Lung microvascular endothelial cell (primary cell): ENCODE measurements at places on chromosomes 2 and 18.

- DNase-seq: peak; percentile 96
Measured at GRCh38 chr18:54776282-54776977, 51.8 kb upstream of the RAB27B start.

- DNase-seq: no peak
Measured at GRCh38 chr18:70249118-70249517, 39.7 kb upstream of the SOCS6 start.

GRCh38 chr2:101984656-101985055 is 7.1 kb upstream of the IL1R2 start:
- no peak for DNase-seq

DNA sequence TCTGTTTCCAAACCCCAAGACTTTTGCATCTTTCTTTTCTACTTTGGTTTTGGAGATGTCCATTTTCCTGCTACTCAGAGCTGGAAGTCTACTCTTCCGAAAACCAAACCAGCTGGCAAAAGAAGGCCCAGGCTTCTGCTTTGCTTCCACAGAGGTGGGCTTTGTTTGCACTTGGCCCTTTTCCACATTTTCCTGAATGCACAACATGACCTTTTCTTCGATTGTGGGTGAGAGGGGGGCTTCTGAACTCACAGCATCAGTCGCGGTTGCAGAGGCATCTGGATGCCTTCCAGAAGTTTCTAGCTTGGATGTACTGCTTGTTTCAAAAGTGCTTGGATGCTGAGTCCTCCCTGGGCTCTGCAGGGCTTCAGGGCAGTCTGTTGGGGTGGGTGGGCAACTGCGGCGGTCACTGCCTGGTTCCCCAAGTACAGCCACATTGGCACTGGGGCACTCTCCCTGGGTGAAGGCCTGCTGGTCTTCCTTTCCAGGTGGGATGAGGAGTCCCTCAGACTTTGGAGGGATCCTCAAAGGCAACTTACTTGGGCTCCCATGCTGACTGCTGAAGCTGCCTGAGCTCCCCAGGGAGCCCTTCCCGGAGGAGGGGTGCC is 112.3 kb upstream of the LYPD1 start:
- no peak for DNase-seq

GRCh38 chr18:62786689-62787088 is 71.3 kb downstream of the PHLPP1 start:
- DNase-seq: no peak

GRCh38 chr2:179435566-179435965 is 170.9 kb upstream of the SESTD1 start:
- no peak for DNase-seq

GRCh38 chr2:241771286-241772062 is 5.1 kb upstream of the GAL3ST2 start:
- peak; percentile 81 for DNase-seq

- DNase-seq: peak; percentile 32
Measured at GRCh38 chr2:19574778-19575260, 216.4 kb upstream of the OSR1 start.

- DNase-seq: no peak
Measured at GRCh38 chr2:43201497-43201896, 24.9 kb downstream of the ZFP36L2 start.

DNA sequence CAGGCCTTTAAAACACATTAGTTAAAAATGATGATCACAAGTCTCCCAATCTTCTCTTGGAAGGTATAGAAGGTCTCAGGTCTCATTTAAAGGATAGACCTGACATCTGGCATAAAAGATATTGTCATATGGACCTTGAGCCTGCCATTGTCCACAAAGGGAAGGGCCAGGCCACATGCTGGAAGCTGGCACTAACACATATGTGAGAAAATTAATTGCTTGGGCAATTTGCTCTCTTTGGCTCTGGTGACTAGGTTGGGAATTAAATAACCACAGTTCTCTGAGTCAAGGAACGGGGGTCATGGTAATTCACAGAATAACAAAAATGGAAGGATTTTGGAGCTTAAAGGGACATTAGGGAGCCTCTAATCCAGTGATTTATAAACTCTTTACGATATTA is 727.3 kb downstream of the BCL11A start:
- DNase-seq: no peak

- DNase-seq: no peak
Measured at GRCh38 chr2:25512707-25513106, 160.7 kb downstream of the DTNB start.

GRCh38 chr2:12288048-12288447 is 428.7 kb upstream of the TRIB2 start:
- DNase-seq: no peak

GRCh38 chr2:216539791-216540241 is 41.2 kb downstream of the RPL37A start:
- peak; percentile 66 for DNase-seq

DNA sequence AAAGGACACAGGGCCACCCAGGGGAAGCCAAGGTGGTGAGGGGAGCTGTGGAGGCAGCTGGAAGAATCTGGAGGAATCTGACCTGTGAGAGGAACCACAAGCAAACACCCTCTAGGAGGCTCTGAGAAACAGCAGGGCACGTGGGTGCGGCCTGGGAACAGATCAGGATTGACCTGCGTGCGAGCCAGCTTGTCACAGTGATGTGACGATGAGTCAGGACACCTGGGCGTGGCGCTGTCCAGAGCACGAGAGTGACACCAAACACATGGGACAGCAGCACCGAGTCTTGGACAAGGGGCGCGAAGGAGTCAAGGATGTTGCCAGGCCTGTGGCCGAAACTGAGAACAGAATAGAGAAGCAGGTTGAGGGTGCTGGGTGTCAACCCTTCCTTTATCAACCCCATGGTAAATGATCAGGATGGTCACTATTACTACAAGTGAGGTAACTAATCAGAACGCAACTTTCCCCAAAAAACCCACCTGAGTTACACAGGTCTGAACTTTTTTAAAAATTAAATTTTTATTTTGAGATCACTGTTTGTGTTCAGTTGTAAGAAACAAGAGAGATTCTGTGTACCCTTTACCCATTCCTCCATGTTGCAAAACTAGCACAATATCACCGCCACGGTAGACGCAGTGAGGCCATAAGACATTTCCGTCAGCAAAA is 637 bp upstream of the SFT2D3 start:
- DNase-seq: no peak

GRCh38 chr2:94874277-94874997 is 3.2 kb downstream of the TEKT4 start:
- DNase-seq: peak; percentile 40

- DNase-seq: no peak
Measured at GRCh38 chr2:154710685-154711084, 12.2 kb downstream of the KCNJ3 start.

GRCh38 chr2:104976603-104977120 is 61.2 kb upstream of the MRPS9 start:
- no peak for DNase-seq

- no peak for DNase-seq
Measured at GRCh38 chr18:77373730-77374445, 124.2 kb downstream of the GALR1 start.

GRCh38 chr18:79610461-79611039 is 69.1 kb upstream of the CTDP1 start:
- no peak for DNase-seq

GRCh38 chr2:109545828-109546713 is 67.7 kb downstream of the SEPTIN10 start:
- peak; percentile 71 for DNase-seq

DNA sequence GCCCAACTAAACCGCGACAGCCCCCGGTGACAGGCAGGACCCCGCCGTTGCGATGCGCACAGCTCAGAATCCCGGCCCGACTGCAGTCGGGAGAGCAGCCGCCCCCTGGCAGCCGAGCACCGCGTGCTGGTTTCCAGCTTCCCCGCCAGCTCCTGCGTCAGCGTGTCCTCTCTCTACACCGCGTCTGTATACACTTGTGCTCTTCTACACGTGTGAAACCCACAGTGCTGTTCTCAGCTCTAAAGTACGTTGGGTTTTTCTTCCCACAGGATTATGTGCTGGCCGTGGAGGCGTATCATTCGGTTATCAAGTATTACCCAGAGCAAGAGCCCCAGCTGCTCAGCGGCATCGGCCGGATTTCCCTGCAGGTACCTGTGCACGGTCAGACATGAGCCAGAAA is 54.0 kb downstream of the ADI1 start:
- DNase-seq: no peak

DNA sequence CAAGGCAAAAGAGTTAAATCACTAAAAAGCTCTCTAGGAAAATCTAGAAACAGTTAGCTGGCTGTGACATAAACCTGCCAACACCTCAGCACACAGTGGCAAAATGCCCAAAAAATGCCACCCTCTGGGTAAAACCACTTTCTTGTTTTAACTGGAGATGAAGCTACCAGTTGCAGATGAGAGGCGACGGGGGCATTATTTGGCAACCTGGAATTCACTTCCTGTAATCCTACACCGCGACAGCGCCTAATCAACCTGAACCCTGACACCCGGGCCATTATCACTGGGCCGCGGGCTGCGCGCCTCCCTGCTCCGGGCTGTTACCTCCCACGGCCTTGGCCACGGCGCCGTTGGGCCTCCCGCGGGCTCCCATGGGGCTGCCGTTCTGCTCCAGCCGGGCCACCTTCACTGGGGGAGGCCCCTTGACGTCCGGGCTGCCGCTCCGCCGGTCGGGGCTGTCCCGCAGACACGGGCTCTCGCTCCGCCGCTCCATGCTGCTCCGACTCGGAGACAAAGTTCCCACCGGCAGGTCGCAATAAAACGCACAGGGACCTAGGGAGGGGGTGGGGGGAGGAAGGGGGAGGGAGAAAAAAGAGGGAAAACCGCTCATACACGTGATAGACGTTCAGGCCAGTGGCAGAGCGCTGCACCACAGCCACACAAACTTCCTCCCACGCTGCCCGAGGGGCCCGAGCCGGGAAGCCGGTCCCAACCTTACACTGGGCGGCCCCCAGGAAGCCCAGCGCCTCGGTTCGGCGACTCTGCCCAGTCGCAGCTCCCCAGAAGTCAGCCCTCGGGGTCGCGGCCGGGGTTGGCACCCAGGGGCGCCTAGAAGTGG is 2.0 kb downstream of the SATB2 start:
- peak; percentile 20 for DNase-seq

DNA sequence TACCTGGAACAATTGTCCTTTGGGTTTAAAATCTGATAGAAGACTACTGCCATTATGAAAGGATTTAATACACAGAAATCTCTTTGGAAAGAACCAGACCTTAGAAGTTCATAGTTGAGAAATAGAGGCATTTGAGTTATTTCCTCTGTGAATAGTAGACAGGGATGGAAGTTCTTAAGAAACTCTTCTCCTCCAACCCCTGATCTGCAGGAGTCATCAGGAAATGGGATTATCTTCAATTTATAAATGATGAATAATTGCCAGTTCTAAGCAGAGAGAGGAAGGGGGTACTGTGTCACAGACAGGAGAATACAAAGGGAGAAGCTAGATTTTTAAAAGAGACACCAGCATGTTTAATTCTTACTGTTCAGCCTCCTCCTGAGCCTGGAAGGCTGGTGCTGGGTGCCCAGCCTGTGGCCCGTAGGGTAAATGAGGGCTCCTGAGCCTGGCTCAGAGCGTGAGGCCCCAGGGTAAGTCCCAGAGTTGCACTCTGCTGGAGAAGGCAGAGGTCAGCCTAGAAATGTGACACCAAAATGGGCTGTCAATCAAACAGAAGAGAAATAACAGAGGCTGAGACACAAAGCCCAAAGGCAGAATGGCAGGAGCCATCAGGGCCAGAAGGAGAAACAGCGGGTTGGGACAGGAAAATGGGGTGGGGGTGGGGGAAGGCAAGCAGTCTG is 58.2 kb upstream of the PKDCC start:
- no peak for DNase-seq

DNA sequence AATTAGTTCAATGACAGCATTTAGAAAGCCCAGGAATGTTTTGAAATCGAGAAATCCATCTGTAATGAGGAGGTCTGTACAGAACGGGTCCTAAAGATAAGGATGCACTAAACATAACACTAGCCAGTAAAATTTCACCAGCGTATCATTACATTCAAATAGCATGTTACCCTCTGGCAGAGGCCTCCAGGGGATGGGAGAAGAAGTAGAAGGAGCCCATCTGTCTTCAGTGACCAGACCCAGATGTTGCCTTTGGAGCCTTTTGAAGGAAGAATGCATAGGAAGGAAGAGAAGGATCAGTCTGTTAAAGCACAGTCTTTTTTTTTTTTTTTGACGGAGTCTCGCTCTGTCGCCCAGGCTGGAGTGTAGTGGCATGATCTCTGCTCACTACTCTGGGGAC is 86.1 kb upstream of the BCL2L11 start:
- DNase-seq: no peak

- DNase-seq: peak; percentile 72
Measured at GRCh38 chr18:10660179-10660884, 134.5 kb downstream of the NAPG start.

DNA sequence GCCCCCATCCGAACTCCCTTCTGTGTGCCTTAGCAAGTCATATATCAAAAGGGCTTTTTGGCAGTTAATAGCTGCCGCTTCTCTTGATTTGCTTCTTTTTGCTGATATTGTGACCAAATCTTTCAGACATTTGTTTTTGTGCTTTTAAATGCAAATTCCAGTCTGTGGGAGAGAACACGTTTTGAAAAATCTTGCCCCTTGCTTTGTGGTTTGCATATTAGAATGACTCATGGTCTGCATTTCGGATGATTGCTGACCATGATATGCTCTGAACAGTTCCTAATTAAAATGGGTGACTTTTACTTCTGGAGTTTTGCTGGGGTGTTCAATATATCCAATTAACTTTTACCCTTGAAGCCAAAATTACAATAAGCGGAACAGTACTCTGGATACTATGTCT is 58.2 kb upstream of the ST6GAL2 start:
- no peak for DNase-seq

DNA sequence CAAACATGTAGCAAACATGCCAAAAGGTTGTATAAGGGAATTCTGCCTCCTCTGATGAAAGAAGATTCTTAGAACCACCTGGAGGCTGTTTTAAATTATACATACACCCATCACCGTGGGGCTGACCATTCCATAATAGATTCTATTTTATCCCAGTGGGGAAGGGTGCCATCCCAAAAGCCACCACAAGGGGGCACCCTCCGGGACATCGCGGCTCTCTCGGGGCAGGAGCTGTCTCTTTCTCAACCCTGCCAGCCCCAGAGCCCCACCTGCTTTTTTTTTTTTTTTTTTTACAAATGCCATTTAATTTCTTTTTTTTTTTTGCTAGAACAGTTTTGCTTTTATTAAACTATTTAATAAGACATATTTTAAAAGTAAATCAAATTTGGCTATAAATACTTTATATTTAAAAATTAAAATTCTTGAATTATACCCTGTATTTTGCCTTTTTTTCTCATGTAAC is 8.6 kb upstream of the MTCL1 start:
- DNase-seq: peak; percentile 73
